ENCODE measurements at places on chromosomes 1 and 21.
A peak's percentile ranks its signal among the peaks of the same experiment; 100 is the strongest.

GRCh38 chr21:31559368-31560119, 99.9 kb upstream of the SOD1 start:
- DNase-seq, result peak; percentile 97

GRCh38 chr1:112544751-112545150, 36.0 kb downstream of the WNT2B start:
- DNase-seq, result no peak

GRCh38 chr1:117928881-117929342, 509 bp downstream of the GDAP2 start:
- DNase-seq, result peak; percentile 74

GRCh38 chr1:53244141-53244540, 5.8 kb upstream of the MAGOH start:
- no peak for DNase-seq

DNA sequence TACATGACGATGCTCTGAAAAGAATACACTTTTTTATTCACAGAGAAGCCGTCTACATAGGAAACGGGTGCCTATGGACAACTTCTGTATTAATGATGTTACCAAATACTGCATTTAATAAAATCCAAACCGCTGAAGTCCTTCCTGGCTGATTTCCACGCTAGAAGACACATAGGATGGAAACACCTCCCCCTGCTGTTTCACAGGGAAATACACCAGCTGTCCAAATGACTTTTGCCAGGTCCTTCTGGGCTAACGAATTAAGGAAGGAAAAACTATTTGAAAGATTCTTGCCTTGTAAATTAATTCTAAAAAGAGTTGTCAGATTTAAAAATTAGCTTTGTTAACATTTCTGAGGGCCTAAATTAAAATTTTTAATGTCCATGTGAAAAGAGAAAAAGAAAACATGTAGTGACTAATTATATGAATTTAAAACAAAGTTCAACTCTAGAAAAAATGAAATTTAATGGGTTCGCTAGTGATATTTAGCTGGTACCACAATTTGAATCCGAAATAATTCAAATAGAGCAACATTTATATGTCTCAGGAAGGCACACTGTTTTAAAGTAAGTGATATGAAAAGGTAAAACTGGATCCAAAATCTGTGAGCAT, 146.0 kb downstream of the RERE start:
- peak; percentile 66 for DNase-seq
